MV-4-11 (cell line): ENCODE measurements at places on chromosomes 5 and 9.

DNA sequence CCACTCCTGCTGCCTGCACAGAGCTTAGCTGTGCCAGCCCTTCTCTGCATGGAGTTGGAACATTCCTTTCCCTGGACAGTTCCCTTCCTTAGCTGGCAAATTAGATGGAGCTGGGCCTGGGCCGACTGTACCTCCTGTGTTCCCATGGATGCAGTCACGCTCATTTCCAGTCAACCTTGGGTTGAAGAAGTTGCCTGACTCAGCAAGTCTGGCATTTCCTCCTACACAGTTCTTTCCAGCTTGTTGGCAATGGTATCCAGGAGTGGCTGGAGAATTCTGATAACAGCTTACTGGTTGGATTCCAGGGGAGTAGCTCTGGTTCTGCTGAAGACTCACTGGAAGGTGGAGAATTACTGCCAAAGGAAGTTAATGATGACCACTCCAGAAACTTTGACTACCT is 9.2 kb upstream of the TAF1L start:
- DNase-seq: no peak

DNA sequence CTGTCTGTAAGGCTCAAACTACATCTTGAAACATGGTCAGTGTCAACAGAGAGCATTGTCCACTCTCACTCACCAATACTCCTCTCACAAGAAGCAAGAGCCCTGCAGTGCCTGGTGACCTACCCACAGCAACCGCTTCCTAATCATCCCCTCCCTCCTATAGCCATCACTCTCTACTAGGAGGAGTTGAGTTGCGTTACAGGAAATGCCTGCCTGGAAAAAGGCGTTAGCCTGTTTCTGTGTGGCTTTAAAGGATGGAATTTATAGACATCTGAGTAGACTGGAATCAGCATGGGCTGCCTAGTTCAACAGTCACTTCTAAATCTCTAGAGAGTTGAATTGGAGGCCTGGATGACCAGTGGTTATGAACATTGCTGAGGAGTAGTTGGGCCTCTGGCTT is 108.3 kb upstream of the FER start:
- DNase-seq: no peak

DNA sequence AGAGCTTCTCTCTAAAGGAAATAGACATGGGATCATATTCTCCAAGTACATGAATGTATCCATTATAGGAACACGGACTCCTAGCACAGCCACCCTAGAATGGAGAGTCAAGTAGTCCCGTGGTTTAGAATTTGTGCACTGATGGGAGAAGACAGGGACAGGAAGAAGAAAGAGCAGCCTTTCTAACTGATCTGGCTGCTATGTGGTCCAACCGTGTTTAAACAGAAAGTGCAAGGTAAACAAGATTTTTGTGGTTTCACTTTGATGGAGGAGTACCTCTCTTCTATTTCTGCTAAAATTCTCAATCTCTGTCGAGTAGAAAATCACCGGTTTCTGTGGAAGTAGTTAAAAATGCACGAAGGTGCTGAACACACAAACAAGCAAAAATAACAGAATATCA is 171.3 kb downstream of the ST8SIA4 start:
- DNase-seq: no peak

DNA sequence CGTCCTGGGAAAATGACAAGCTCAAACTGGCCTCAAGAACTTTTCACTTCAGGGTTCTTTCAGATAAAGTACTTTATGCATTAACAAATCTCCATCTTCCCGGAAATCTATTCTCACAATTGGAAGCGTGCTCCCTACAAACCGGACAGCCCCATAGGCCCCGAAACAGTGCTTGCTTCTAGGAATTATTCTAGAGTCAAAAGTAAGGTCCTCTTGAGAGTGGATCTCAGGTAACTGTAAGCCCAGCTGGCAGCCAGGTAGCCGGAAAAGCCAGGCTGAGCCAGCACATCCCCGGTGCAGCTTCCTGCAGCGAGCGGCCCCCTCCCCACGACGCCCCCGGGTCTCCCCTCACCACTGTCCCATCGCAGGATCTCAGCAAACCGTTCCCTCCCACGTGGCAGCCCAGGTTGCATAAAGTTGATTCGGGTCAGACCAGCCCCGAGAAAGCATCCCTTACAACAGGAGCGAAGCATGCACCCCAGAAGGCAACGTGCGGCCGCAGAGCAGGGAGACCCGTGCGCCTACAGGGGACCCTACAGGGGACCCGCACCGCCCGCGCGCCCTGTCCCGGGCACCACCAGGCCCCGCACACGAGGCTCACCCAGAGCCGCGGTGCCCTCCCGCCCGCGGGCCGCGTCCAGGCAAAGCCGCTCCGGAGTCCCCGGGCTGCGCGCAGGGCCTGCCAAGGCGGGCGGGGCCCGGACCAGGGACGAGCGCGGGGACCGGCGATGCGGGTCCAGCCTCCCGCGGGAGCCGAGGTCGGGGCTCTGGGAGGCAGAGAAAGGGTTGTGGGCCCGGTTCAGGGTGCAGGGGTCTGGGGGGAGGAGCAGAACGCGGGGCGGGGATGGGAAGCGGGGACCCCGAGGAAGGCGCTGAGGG is 920 bp downstream of the LPCAT1 start:
- no peak for DNase-seq

DNA sequence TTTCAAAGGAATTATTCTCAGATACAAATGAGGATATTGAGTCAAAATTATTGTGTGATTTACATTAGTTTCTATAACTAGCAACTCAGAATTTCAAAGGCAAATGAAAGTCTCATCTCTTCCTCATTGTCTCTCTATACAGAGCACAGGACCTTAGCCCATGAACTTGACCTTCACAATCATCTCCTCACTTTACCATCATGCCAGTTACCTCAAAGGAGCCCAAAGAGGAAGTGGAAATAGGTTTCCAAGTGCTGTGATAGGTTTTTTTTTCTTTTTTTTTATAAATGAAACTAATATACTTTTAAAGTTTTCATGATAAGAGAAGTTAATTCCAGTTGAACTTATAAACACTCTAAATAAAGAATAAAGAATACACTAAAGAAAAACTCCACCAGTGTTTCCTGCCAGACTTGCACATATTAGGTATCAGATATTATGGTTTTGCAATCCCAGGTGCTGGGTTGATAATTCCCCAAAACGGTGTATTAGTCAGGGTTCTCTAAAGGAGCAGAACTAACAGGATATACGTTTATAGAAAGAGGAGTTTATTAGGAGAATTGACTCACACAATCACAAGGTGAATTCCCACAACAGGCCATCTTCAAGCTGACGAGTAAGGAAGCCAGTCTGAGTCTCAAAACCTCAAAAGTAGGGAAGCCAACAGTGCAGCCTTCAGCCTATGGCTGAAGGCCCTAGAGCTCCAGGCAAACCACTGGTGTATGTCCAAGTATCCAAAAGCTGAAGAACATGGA is 50.1 kb upstream of the ADAMTS16 start:
- DNase-seq: no peak

DNA sequence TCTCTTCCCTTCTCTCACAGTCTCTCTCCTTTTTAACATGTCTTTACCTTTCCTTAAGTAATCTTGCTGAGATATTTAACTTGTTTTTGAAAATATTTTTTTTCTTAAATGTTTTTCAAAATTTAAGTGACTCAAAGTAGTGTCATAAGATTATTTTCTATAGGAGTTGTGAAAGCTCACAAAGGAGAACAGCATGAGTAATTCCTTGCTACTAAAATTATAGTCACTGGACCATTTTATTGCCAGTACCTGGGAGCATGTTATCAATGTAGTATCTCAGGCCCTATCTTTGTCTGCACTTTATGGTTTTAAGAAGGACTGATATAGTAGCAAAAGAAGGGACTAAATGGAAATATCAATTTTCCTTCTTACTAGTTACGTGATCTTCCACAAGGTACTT is 181.9 kb downstream of the TMEM232 start:
- no peak for DNase-seq

GRCh38 chr5:90169078-90169477 is 240.5 kb downstream of the CETN3 start:
- DNase-seq: no peak

DNA sequence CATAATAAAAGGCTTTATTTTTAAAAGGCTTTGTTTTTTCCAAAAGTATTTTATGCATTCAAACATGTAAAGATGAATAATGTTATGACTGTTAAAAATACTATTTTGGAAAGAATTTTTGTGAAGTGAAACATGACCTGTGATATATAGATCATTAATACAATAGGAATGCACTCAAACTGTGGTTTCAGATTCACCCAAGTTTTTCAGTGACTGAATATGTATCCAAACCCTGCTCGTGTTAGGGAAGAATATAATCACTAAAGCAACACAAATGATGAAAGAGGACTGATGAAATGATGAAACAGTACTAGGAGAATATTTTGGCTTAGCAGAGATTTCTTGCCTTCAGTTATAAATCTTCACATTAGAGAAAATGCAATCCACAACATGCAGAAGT is 278.0 kb downstream of the ADAMTS6 start:
- DNase-seq: no peak

DNA sequence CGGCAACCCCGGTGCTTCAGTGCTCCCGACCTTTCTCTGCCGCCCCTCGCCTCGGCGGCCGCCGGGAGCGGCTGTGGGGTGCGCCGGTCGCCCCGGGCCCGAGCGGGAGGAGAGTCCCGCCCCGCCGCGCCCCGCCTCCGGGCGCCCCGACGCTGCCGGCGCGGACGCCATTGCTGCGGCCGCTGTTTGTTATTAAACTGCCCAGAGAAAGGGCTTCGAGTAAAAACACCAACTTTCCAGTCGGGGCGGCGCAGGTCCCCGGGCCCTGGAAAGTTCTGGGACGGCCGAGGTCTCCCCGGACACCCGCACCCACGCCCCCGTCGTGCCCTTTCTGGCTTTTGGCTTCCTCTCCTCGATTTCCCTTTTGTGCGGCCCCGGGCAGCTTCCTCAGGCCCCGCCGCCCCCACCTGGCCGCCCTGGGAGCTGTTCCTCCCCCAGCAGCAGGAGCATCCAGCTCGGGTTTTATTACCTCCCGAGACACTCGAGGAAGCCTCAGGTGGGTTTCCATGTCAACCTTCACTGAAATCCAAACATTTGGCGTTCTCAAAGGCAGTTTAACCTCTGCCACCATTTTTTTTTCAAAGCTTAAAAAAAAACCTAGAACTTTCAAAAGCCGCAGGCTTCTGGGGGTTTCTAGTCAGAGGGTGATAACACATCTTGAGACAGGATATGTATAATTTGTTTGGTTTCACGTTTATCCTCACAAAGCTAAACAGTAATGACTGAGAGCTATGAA is 334.4 kb downstream of the CWC27 start:
- peak; percentile 8 for DNase-seq
